ENCODE measurements at places on chromosomes 6 and 20.

GRCh38 chr20:8471465-8471864 lies 339.4 kb downstream of the PLCB1 start:
- DNase-seq: no peak

GRCh38 chr6:85172705-85173104 lies 277.2 kb upstream of the NT5E start:
- no peak for DNase-seq

- DNase-seq: no peak
Observed at GRCh38 chr20:6750438-6750837, 17.0 kb upstream of the BMP2 start.

DNA sequence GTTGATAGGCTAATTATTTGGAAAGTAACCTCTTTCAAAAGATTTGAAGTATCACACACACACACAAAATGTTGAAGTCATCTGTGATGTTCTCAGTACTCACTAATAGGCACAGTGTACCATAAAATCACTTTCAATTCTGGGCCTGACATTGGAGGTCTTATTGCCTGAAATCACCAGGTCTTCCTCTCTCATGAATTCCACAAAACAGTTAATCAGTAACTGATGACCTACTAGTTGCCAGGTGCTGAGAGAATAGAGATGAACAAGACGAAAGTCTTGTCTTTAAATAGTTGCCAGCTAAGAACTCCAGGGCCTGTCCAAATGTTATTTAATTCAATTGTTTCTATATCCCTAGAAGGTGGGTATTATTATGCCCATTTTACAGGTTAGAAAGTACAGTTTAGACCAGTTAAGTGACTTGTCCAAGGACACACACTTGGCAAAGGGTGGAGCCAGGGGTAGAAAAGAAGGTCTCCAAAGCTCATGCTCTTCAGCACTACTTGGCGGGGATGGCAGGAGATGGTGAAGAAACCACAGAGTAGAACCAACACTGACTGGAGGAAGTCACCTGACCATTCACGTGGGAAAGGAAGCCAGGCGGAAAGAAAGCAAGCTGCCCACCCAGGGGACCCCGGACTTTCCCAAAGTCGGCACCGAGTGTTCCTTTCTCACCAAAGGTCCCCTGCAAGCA lies 116.4 kb downstream of the KIF6 start:
- DNase-seq: no peak

DNA sequence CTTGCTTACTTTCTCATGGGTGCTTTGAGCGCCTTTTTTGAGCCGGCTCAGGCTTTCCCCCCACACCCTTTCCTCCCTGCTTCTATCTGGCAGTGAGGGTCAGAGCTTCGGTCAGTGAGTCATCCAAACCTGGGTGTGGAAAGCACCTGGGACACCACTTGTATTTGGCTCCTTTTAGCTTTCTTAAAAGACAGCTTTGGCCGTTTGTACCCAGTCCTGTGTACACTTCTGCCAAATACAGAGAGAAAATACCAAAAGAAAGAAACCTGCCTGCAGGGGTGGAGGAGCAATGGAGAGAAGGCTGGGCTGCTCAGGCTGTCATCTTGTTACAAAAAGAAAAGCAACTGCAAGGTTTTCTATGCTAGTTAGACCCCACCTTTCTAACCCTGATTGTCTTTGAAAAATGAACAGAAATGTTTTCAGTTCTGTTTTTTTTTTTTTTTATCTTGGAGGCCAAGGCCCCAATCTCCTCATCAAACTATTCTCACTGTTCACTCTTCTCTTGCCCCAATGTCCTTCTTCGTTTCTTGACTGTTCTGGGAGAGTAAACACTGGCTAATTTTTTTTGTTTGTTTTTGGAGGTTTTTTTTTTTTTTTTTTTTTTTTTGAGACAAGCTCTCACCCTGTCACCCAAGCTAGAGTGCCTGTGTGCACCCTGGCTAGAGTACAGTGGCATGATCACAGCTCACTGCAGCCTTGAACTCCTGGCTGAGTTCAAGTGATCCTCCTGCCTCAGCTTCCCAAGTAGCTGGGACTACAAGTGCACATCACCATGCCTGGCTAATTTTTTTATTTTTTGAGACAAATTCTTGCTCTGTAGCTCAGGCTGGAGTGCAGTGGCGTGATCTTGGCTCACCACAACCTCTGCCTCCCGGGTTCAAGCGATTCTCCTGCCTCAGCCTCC lies 76.4 kb downstream of the SSR1 start:
- no peak for DNase-seq

GRCh38 chr6:158131926-158132325 lies 36.1 kb downstream of the SERAC1 start:
- no peak for DNase-seq

- DNase-seq: no peak
Observed at GRCh38 chr6:144104898-144105487, 9.6 kb upstream of the SF3B5 start.

- DNase-seq: no peak
Observed at GRCh38 chr6:41723530-41724227, 11.7 kb downstream of the TFEB start.

Measured in activated CD8-positive, alpha-beta memory T cell treated with anti-CD3 and anti-CD28 coated beads for 1 hour (primary cell).